ENCODE measurements at places on chromosomes 1 and 21. TPM values are rescaled to one million over a fixed set of nuclear protein-coding genes. Genes with fewer than 3 reads are reported as not detected.

Gene NR0B2
- total RNA-seq, result not detected

Gene SDF4
- 130 TPM for total RNA-seq

Gene SYPL2
- 0.13 TPM for total RNA-seq

Gene TAF1A
- 7.6 TPM for total RNA-seq

Gene CDC42SE1
- total RNA-seq, result 79.7 TPM

Gene PAQR6
- total RNA-seq, result 5.1 TPM

Gene WLS
- total RNA-seq, result 15.3 TPM

Gene TGFBR3
- 4.9 TPM for total RNA-seq

Gene USH2A
- not detected for total RNA-seq

Gene SLFNL1
- total RNA-seq, result not detected

Measured in A549 treated with Mapracorat at 1 μM for 4 hours (cell line).